ENCODE measurements at places on chromosomes 1 and 21. TPM values are rescaled to one million over a fixed set of nuclear protein-coding genes. Genes with fewer than 3 reads are reported as not detected.

Gene TTC22
- under 0.01 TPM for total RNA-seq

Gene SLC45A1
- total RNA-seq = 4.8 TPM

Gene TNFSF4
- 0.87 TPM for total RNA-seq

Gene A3GALT2
- total RNA-seq = not detected

Gene OR6K3
- total RNA-seq = not detected

Gene SPRR2F
- total RNA-seq = not detected

Gene RAB13
- 112 TPM for total RNA-seq

Gene CSF3R
- not detected for total RNA-seq

Gene IL6R
- total RNA-seq = 35.6 TPM

Gene TDRD5
- total RNA-seq = not detected

Gene SLC16A4
- 44.7 TPM for total RNA-seq

Data from smooth muscle cell of trachea (primary cell).